Type B pancreatic cell (in vitro differentiated cells): ENCODE measurements at places on chromosomes 13 and 19.

DNA sequence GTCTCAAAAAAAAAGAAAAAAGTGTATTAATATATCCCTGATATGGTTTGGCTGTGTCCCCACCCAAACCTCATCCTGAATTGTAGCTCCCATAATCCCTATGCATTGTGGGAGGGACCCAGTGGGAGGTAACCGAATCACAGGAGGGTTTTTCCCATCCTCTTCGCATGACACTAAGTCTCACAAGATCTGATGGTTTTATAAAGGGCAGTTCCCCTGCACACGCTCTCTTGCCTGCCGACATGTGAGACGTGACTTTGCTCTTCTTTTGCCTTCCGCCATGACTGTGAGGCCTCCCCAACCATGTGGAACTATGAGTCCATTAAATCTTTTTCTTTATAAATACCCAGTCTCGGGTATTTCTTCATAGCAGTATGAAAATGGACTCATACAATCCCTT lies 17.7 kb downstream of the STK24 start:
- DNase-seq, result no peak
- no peaks in the 10 kb centered on the region for H3K27me3 ChIP-seq
- H3K4me1 ChIP-seq, result peaks cover 47% of the 10 kb centered on the region
- H3K4me3 ChIP-seq, result no peak overlapping the region

- no peak overlapping the region for H3K4me3 ChIP-seq
- no peaks in the 10 kb centered on the region for H3K36me3 ChIP-seq
- no peaks in the 10 kb centered on the region for H3K4me1 ChIP-seq
- H3K27ac ChIP-seq, result no peak overlapping the region
- no peak for DNase-seq
- H3K27me3 ChIP-seq, result peaks cover 6% of the 10 kb centered on the region
These were observed 7.0 kb upstream of the TMEM161A start for GRCh38 chr19:19145281-19145680.

DNA sequence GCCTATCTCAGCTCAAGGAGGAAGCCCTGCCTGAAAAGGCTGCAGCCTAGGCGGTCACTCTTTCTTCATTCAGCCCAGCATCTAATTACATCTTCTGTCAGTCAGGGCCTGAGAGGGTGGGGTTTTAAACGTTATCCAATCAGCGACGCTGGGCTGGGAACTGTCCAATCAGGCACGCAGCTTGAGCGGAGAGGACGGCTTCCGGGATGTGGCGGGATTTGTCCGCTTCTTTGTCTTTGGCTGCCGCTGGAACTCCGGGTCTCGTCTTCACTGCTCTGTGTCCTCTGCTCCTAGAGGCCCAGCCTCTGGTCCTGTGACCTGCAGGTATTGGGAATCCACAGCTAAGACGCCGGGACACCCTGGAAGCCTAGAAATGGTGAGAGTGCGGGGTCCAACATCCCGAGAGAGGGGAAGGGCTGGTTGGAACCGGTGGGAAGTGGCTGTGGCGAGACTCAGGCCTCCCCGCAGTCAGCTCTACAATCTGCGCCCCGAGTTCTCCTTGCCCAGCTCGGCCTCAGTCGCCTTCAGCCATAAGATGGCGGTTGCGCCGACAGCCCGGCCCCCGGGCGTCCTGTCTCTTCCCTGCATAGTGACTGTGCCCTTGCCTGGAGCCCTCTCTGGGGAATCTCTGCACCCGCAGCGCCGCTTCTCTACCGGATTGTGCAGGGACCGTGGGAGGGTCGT lies at the start of gene ZNF738:
Gene ZNF738, plus strand, starts transcription at position 233 of the 684 bp plus-strand sequence. Its CDS starts 141 bp downstream, at position 374.
- peaks cover 32% of the 10 kb centered on the region for H3K36me3 ChIP-seq
- H3K4me1 ChIP-seq, result no peaks in the 10 kb centered on the region
- peak; percentile 89 for DNase-seq
- no peaks in the 10 kb centered on the region for H3K27me3 ChIP-seq

- no peak within 1 kb of the TSS for H3K27ac ChIP-seq
- DNase-seq, result no peak
- H3K36me3 ChIP-seq, result no peaks in the 10 kb centered on the region
- no peak within 1 kb of the TSS for H3K4me3 ChIP-seq
- H3K4me1 ChIP-seq, result no peaks in the 10 kb centered on the region
- peaks cover 15% of the 10 kb centered on the region for H3K27me3 ChIP-seq
These were observed at the start of gene LILRA5 for GRCh38 chr19:54312436-54313377. Gene LILRA5 (minus strand): TSS chr19:54313166. CDS start chr19:54313019, 147 bp downstream.

- no peaks in the 10 kb centered on the region for H3K36me3 ChIP-seq
- peak overlapping the region; percentile 51 for H3K27ac ChIP-seq
- peaks cover 5% of the 10 kb centered on the region for H3K27me3 ChIP-seq
- H3K4me3 ChIP-seq, result no peak overlapping the region
- peak; percentile 66 for DNase-seq
These were observed 56.1 kb downstream of the ALOX5AP start for GRCh38 chr13:30791354-30792001.

- H3K4me3 ChIP-seq, result no peak overlapping the region
- no peaks in the 10 kb centered on the region for H3K36me3 ChIP-seq
- no peak for DNase-seq
- no peaks in the 10 kb centered on the region for H3K4me1 ChIP-seq
These were observed 1625.7 kb upstream of the SLC10A2 start for GRCh38 chr13:104691767-104692467.

- no peaks in the 10 kb centered on the region for H3K36me3 ChIP-seq
- no peak for DNase-seq
- H3K27me3 ChIP-seq, result no peaks in the 10 kb centered on the region
These were observed 6.0 kb downstream of the ZBTB7A start for GRCh38 chr19:4060621-4061177.

DNA sequence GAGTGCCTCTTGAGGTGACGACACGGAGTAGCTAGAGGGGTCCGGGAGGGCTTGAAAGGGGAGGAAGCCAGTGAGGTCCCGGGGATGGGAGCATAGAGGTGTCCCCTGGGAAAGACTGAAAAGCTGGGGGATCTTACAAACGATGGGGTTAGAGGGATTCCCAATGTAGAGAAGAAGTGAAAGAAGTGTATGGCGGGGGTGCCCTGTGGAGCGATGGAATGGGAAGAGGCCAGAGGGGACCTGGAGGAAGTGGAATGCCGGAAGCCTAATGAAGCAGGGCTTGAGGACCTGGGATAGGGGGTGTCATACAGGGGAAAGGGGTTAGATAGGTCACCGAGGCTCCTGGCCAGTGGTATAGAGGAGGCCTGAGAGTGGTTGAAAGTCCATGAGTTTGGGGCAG lies 580 bp downstream of the AP2A1 start:
- no peaks in the 10 kb centered on the region for H3K27me3 ChIP-seq
- H3K36me3 ChIP-seq, result peaks cover 5% of the 10 kb centered on the region
- peak overlapping the region; percentile 70 for H3K27ac ChIP-seq
- no peak for DNase-seq
- H3K4me3 ChIP-seq, result peak overlapping the region; percentile 92
- H3K4me1 ChIP-seq, result peaks cover 26% of the 10 kb centered on the region

DNA sequence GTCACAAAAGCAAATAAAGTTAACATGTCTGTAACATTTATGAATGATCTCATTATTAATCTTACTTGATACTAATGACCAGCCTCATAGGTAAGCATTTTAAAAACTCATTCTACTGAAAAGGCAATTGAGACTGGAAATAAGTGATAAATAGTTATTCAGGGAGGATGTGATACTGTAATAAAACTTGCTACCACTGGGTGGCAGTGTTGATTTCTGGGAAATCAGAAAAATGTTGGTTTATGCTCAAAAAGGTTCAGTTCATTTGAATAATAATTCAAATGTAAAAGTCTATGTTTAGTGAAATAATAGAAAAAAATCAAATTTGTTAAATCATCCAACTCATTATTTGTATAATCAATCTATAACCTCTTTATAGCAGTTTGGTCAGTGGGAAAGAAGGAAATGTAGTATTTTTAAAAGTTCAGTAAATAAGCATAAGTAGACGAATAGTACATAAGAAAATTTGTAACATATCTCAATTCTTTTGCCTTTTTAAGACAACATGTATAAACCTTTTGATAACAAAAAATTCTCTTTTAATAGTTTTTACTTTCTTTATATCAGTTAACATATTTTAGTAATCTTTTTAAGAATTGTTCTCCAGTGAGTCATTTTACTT lies 9.6 kb downstream of the ABHD13 start:
- peaks cover 33% of the 10 kb centered on the region for H3K4me1 ChIP-seq
- no peak for DNase-seq
- H3K36me3 ChIP-seq, result no peaks in the 10 kb centered on the region
- H3K4me3 ChIP-seq, result no peak overlapping the region

DNA sequence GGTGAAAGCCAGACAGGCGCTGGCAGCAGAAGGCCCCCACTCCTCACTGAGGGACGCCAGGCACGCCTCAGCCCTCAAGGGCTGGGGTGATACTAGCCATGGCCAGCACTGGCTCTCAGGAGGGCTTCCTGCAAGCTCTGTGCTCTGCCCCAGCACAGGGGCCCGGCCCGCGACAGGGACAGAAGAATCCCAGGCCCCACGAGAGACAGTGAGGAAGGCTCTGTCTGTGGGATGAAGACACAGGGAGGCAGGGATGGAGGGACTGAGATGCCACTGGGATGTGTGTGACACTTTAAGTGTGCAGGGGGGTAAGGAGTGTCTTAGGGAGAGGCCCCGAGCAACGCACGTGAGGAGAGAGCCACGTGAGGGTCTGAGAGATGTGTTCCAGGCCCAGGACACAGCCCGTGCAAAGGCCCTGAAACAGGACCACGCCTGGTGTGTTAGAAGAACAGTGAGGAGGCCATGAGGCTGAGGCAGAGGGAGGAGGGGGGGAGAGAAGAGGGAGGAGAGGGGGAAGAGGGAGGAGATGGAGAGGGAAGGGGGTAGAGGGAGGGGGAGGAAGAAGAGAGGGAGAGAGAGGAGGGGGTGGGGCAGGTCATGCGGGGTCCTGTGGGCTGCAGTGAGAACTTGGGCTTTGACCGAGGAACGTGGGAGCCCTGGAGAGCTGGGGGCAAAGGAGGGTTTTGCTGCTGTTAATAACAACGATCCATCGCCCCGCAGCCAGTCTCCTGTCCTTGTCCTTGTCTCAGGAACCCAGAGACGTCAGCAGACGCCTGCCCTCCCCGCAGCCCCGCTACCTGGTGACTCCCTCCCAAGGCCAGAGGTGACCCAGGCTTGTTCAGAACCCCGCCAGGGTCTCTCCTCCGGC lies 7.2 kb downstream of the RPL36 start:
- no peaks in the 10 kb centered on the region for H3K27me3 ChIP-seq
- no peaks in the 10 kb centered on the region for H3K4me1 ChIP-seq
- H3K36me3 ChIP-seq, result no peaks in the 10 kb centered on the region
- H3K27ac ChIP-seq, result no peak overlapping the region
- no peak for DNase-seq

DNA sequence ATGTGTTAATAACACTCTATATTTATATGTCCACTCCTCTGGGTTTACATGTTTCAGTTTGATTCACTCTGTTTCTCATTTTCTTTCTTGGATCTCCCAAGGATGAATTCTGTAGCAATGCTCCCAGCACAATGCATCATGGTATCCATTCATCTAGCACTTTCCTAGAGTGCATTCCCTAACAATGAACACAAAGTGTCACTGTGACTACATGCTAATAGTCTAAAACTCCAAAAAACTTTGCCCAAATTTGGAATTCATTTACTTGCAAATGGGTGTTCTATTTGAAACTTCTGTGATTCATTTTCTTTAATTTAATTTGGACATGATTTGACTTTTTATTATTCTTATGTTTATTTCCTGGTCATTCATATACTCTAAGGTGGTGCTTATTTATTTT lies 286.3 kb downstream of the POU4F1 start:
- DNase-seq, result no peak
- no peaks in the 10 kb centered on the region for H3K4me1 ChIP-seq
- no peaks in the 10 kb centered on the region for H3K36me3 ChIP-seq
- H3K27ac ChIP-seq, result no peak overlapping the region
- no peak overlapping the region for H3K4me3 ChIP-seq
- no peaks in the 10 kb centered on the region for H3K27me3 ChIP-seq

DNA sequence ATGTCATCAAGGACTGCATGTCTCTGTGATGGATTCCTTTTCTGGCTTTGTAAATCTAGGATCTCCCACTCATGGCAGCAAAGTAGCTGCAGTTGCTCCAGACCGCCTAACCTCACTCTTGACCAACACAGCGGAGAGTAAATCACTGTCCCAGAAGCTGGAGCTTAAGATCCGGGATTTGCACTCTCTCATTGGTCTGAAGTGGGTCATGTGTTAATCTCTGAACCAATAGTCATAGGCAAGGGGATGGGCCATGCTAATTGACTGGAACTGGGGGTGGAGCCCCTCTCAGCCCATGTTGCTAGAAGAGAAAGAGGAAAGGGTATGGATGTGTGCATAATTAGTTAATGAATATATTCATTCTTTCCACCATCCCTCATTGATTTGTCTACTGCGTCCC lies 34.0 kb downstream of the VAV1 start:
- no peaks in the 10 kb centered on the region for H3K36me3 ChIP-seq
- peaks cover 7% of the 10 kb centered on the region for H3K27me3 ChIP-seq
- no peak for DNase-seq
- no peak overlapping the region for H3K27ac ChIP-seq
- H3K4me1 ChIP-seq, result no peaks in the 10 kb centered on the region

DNA sequence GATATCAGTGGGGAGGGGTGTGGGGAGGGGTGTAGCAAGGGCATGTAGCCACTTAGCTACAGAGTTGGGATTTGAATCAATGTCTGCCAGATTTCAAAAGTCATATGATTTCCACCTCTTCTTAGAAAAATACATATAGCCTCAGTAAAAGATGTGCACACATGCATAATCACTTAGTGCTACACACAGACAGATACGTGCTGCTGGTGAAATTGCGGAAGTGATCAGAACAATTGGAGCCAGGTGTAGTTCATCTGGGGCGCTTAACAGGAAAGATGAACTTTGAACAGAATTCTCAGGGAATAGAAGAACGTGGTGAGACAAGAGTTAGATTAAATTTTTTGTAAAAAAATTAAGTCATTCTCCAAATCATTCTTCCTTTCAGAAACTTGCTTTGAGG lies 333.1 kb downstream of the KCNRG start:
- no peaks in the 10 kb centered on the region for H3K36me3 ChIP-seq
- H3K4me1 ChIP-seq, result peaks cover 6% of the 10 kb centered on the region
- no peak for DNase-seq
- no peaks in the 10 kb centered on the region for H3K27me3 ChIP-seq
- no peak overlapping the region for H3K4me3 ChIP-seq
- no peak overlapping the region for H3K27ac ChIP-seq

DNA sequence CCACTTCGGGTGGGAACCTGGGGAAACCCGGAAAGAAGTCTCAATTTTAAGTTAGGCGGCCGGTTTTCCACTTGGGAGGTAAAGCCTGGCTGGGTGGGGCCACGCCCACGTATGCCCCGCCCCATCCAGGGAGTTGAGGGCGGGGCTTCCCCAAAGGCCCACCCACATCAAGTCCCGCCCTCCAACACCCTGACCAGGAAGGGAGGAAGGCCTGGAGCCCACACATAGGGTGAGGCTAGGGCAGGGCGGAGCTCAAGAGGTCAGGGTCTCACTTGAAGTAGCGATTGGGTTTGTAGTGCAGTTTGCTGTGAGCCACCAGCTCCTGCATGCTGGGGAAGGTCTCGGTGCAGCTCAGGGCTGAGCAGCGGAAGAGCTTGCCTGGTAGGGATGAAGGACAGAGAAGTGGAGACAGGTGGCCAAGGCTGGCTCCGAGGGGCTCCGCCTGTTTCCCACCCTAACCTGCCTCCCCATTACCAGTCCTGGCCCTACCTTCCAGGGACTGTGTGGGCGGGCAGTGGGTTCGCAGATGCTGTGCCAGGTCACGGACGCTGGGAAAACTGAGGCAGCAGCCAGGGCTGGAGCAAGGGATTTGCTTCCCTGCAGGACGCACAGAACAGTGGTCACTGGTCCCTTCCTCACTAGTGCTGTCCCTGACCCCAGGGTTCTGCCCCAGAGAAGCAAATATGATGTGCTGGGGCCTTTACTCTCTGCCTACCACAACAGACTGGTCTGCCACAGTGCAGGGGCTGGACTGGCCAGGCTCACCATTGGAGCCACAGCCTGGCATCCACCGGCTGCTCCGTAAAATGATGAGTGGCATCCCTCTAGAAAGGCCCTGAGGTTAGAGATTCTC lies 1.6 kb downstream of the ZNF414 start:
- H3K36me3 ChIP-seq, result peaks cover 3% of the 10 kb centered on the region
- H3K4me1 ChIP-seq, result peaks cover 9% of the 10 kb centered on the region
- H3K27me3 ChIP-seq, result peaks cover under 1% of the 10 kb centered on the region
- peak overlapping the region; percentile 59 for H3K27ac ChIP-seq
- DNase-seq, result no peak
